ENCODE measurements at places on chromosomes 6 and 20. TPM values are rescaled to one million over a fixed set of nuclear protein-coding genes. Genes with fewer than 3 reads are reported as not detected.

SLC35D3 gene
- total RNA-seq = not detected

GABBR1 gene
- 9.9 TPM for total RNA-seq

RAB23 gene
- total RNA-seq = 18.8 TPM

GSTA3 gene
- total RNA-seq = not detected

SLC17A5 gene
- total RNA-seq = 20.9 TPM

DOK5 gene
- total RNA-seq = 31.3 TPM

GPLD1 gene
- 2.6 TPM for total RNA-seq

PPP1R18 gene
- total RNA-seq = 23.5 TPM

TFAP2D gene
- total RNA-seq = not detected

SLC22A1 gene
- 1.0 TPM for total RNA-seq

OPRM1 gene
- not detected for total RNA-seq

C20orf141 gene
- total RNA-seq = not detected

MEP1A gene
- total RNA-seq = not detected

NMBR gene
- total RNA-seq = not detected

SYNE1 gene
- total RNA-seq = 195 TPM

GJA10 gene
- total RNA-seq = not detected

HSPA1L gene
- total RNA-seq = 5.2 TPM

DEFB123 gene
- not detected for total RNA-seq

SALL4 gene
- total RNA-seq = 0.52 TPM

MYH7B gene
- total RNA-seq = 19.3 TPM

IRF4 gene
- total RNA-seq = 3.1 TPM

MMP24OS gene
- total RNA-seq = 4.2 TPM

CMTR1 gene
- total RNA-seq = 29.2 TPM

PBOV1 gene
- total RNA-seq = not detected

SEMG1 gene
- not detected for total RNA-seq

NT5E gene
- total RNA-seq = 32.9 TPM

TBX18 gene
- 22.4 TPM for total RNA-seq

SLC35B2 gene
- 26.1 TPM for total RNA-seq

MCM3 gene
- total RNA-seq = 32.9 TPM

SCGN gene
- 1.0 TPM for total RNA-seq

UNC5CL gene
- 2.1 TPM for total RNA-seq

RBPJL gene
- total RNA-seq = not detected

C20orf202 gene
- 0.52 TPM for total RNA-seq

ORC3 gene
- 21.4 TPM for total RNA-seq

ENPP1 gene
- 17.7 TPM for total RNA-seq

BTNL2 gene
- not detected for total RNA-seq

OVOL2 gene
- not detected for total RNA-seq

SLC52A3 gene
- not detected for total RNA-seq

ZKSCAN3 gene
- total RNA-seq = 6.3 TPM

VPS16 gene
- 28.2 TPM for total RNA-seq

Data from skeletal muscle tissue (tissue), 5 donors.